ENCODE measurements at places on chromosomes 3 and 15.

DNA sequence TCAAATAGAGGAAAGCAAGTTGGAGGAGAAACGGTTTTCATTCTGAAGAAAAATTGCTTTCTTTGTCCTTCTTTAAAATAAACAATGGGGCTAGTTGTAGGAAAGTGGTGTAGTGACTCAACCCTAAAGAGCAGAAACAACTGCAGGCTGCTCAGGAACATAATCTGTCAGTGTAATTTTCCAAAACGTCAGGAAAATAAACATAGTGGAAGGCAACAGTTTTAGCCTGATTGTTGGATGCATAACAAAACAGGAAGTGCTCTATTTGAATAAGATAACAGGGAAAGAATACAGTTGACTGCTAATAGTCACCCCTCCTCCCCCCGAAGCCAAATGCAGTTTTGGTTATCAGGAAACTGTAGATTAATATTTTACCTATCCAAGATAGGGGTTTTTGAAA lies 167.6 kb downstream of the ECT2 start:
- no peak for DNase-seq

GRCh38 chr3:38587548-38588131 lies 61.8 kb downstream of the SCN5A start:
- DNase-seq, result no peak

GRCh38 chr3:183301937-183302580 lies 49.0 kb downstream of the B3GNT5 start:
- DNase-seq, result no peak

- no peak for DNase-seq
These were observed 22.8 kb downstream of the EFCC1 start for GRCh38 chr3:129023909-129024308.

DNA sequence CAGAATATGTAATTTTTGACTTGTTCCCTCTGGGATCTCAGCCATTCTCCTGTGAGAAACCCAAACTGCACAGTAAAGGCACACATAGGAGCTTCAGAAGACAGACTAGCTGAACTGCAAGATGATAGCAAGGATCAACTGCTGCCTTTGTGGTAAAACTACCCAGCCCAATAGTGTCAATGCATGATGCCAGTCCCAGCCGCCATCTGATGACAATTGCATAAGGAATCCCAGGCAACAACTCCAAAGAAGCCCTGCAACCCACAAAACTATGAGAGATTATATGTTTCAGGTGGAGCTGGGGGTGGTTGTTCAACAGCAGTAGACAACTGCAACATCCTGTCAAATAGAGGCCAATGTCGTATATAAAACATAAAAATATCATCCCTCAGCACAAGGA lies 192.4 kb upstream of the ARPP21 start:
- DNase-seq, result no peak

- peak; percentile 99 for DNase-seq
These were observed at the start of gene SCAMP5 for GRCh38 chr15:74995182-74995778. TSS of gene SCAMP5 (plus strand) at chr15:74995563. CDS start at chr15:75011840, 16,277 bp downstream.

GRCh38 chr3:148455098-148455497 lies 242.6 kb upstream of the AGTR1 start:
- no peak for DNase-seq

DNA sequence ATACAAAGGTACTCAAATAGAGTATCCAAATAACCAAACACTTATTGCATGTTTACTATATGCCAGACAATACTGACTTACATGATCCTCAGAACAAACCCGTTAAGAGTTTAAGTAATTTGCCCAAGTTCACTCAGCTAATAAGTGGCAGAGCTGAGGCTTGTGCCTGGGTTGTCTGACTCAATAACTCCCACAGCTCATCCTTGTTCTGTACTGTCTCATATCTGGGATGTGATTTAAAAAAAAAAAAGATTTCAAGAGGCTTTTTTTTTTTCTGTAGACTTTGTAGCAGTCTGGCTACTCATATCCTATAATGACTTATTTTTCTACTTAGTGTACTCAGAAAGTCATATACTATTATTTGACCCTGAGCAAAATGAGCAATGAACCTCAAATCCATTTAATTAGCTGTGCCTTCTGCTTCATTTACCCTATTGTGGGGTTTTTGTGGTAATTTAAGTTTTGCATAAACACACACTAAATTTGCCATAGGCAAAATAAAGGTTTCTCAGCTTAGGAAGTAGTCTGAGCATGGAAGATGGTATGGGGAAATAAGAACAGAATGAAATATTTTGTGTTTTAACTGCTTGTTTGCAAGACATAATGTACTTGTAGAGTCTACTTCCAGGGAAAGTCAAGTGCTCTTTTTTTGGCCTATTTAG lies 3.1 kb downstream of the NSUN3 start:
- no peak for DNase-seq

GRCh38 chr15:87573039-87573438 lies 683.5 kb downstream of the NTRK3 start:
- no peak for DNase-seq

DNA sequence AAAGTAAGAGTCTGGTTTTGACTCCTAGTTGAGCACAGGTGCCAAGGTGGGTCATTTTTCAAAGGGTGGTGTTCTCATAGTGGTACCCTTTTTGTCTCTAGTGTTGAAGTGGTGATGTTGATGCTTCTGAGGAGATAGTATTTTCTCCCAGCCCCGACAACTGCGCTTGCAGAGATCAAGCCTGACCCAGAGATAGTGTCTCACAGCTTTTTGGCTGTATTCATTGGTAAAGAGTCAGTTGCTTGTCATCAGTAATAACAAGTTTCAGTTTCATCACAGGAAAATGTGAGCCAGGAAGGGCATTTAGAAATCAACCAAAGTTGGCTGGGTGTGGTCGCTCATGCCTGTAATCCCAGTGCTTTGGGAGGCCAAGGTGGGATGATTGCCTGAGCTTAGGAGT lies 139.3 kb downstream of the NFKBIZ start:
- no peak for DNase-seq

GRCh38 chr15:74889883-74890664 lies at the start of gene MPI:
TSS of gene MPI (plus strand) at chr15:74890042. CDS start at chr15:74890074, 32 bp downstream.
- DNase-seq, result peak; percentile 90

DNA sequence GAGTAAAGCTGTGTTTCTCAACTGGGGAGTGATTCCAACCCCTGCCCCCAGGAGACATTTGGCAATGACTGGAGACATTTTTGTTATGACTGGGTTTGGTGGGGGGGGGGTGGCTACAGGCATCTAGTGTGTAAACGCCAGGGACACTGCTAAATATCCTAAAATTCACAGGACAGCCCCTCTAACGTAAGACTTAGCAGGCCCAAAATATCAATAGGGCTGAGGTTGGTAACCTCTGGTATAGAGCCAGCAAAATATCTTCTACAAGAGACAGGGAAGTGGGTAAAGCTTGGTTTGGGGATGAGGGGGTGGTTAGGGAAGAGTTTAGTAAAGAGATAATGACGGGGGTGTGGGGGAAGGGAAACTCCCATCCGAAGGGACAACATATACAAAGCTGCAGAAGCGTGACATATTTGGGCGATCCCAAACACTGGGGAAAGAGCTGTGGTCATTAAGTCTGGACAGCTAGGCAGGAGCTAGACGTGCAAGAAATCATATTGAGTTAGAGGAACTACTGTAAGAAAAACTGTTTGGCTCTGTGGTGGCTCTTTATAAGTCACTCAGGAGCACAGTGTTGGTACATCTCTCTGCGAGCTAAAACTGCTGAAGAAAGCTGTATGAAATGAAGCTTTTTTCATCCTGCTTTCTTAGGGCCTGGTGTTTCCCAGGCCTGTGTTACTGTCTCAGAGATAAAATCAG lies 697 bp upstream of the TRIM69 start:
- DNase-seq, result no peak

DNA sequence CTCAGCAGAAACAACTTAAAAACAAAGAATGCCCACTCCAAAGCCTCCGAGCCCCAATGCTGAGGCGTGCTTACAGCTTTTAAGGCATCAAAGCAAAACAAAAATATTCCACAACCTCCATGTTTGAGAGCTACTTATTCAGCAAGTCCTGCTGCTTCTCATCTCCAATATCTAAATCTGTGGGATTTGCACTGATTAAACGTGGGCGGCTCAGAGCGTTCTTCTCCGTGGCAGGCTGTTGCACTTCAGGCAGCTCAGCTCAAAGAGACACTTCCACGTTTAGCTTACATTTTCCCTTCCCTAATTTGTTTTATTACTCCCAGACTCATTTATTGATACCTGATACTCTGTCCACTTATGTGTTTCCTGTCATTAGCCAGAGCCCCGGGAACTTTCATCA lies 282.6 kb upstream of the MCTP2 start:
- DNase-seq, result no peak

GRCh38 chr3:188076176-188076575 lies 77.8 kb upstream of the LPP start:
- no peak for DNase-seq

DNA sequence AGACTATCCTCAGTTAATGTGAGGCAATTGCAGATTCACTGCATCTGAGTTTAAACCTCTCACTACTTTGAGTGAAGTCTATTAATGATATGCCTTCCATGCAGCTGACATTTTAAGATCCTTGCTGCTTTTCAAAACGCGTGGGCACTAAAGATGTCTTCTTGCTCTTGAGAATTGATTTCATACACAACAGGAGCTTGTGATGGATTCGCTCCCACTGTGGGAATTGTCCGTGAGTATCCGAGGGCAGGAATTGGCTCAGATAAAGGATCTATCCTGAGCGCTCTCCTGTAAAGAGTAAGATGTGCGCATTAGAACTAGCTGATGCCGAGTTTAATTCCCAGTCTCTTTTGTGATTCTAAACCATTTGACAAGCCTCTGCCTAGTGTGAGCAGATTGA lies 167.9 kb downstream of the ROBO2 start:
- no peak for DNase-seq

DNA sequence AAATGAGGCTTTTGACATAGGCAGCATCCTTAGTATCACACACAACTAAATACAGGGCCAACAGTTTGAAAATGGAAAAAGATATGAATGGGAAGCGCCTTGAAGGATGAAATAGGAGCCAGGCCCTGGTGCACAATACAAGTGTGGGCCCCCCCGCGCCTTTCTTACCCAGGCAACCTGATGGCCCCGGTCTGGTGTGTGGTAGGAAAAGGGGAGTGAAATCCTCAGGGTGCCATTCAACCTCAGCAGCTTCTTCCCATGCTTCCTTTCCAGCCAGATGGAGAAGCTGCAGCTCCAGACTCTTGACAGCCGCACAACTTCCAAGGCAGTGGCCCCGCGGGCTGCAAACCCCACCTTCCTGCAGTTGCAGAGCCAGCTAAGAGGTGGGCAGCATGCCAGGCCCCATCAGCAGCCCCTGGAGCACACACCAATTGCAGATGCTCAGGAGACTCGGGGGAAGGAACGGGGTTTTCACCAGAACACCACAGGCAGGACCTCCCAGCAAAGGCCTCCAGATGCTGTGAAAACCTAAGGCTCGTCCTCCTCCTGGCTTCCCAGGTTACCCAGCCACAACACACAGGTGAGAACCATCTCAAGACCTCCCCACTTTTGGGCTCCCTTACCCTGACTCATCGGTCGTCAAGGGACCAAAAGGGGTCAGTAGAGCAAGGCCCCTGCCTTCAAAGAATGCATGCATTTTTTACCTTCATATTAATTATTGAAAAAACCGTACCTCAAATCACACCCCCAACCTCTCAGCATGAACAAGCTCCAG lies 101.6 kb downstream of the CPN2 start:
- no peak for DNase-seq

- DNase-seq, result no peak
These were observed 48.9 kb downstream of the ASB7 start for GRCh38 chr15:100651253-100651652.

- DNase-seq, result no peak
These were observed 333.0 kb downstream of the ZNF385D start for GRCh38 chr3:21417991-21418390.

- no peak for DNase-seq
These were observed 43.9 kb downstream of the ADIPOQ start for GRCh38 chr3:186886202-186886981.

- no peak for DNase-seq
These were observed 210.1 kb downstream of the MECOM start for GRCh38 chr3:169453256-169454059.

DNA sequence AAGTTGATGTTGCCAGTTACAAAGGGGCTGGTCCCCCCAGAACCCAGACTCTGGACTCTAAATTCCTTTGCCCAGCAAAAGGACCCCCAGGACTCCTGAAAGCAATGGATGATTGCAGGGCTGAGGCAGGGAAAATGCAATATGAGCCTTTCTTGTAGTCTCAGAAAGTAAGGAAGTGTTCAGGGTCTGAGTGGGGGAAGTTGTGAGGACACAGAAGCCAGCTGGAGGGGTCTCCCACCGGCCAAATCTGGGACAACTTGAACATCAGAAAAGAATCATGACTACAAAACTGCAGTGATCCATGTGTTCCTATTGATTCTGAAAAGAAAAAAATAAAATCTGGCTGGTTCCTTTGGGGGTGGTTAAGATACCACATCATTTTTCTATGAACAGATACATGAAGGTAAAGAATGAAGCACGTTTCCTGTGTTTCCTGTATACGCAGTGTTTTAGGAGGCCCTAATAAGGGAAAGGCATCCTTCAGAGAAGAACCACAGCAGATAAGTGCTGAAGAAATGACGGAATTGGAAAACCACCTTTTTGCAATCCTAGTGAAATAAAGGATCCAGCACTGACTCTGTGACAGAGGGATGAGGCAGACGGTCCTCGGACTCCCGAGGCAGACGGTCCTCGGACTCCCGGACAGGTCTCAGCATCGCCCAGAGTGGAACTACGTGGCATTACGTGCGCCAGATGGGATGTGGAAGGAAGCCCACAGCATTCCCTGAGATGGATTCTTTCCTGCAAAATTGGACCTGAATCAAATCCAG lies 22.2 kb upstream of the GRIP2 start:
- DNase-seq, result no peak

DNA sequence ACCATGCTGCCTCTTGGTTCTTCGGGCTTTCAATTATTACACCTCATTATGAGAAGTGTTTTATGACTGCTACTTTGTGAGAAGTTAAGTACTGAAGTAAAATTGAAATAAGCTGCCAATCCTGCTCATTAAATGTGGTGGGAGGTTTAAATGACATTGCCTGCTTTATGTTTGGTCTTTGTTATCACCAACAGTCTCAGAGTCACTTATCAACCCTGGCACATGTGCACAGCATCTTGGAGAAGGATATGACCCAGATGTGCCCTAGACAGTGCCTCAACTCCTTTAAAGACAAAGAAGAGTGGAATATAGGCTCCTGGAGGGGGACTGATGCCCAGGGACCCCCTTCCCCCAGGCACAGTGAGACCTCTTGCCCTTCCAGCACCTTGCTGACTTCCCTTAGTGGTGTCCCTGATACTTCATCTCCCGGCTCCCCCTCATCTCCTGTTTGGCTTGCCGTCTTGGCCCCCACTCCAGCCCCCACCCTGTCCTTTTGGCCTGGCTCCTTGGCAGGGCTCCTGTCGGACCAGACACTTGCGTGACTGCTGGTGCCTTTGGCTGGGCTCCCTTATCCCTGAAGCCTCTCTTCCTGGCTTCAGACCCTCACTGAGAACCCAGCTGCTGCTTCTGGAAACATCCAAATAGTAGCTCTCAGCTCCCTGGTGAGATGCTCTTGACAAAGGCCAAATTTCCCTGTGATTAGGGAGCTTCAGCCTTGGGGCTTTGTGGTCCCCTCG lies 39.8 kb downstream of the ARHGAP31 start:
- DNase-seq, result no peak

GRCh38 chr3:152113992-152114651 lies 154.6 kb upstream of the MBNL1 start:
- no peak for DNase-seq

GRCh38 chr3:115141033-115141757 lies 5.9 kb downstream of the ZBTB20 start:
- DNase-seq, result no peak
